ENCODE measurements at places on chromosomes 11 and 22. TPM values are rescaled to one million over a fixed set of nuclear protein-coding genes. Genes with fewer than 3 reads are reported as not detected.

The MLC1 gene
- total RNA-seq = 0.09 TPM

The OR8H1 gene
- not detected for total RNA-seq

The RFPL2 gene
- not detected for total RNA-seq

The FAM181B gene
- total RNA-seq = not detected

The RAB36 gene
- total RNA-seq = 1.0 TPM

The HPX gene
- total RNA-seq = 0.28 TPM

The MIF gene
- 349 TPM for total RNA-seq

The HEPHL1 gene
- not detected for total RNA-seq

The OR8G1 gene
- total RNA-seq = not detected

The MMP8 gene
- total RNA-seq = not detected

The LIPT2 gene
- total RNA-seq = 1.5 TPM

The FXYD2 gene
- 0.81 TPM for total RNA-seq
